Mammary epithelial cell (primary cell): ENCODE measurements at places on chromosomes 3 and 15. TPM values are rescaled to one million over a fixed set of nuclear protein-coding genes. Genes with fewer than 3 reads are reported as not detected.

ANKUB1 gene
- total RNA-seq = not detected in 2 replicates

TP63 gene
- 286 and 289 TPM in 2 replicates for total RNA-seq

DNA sequence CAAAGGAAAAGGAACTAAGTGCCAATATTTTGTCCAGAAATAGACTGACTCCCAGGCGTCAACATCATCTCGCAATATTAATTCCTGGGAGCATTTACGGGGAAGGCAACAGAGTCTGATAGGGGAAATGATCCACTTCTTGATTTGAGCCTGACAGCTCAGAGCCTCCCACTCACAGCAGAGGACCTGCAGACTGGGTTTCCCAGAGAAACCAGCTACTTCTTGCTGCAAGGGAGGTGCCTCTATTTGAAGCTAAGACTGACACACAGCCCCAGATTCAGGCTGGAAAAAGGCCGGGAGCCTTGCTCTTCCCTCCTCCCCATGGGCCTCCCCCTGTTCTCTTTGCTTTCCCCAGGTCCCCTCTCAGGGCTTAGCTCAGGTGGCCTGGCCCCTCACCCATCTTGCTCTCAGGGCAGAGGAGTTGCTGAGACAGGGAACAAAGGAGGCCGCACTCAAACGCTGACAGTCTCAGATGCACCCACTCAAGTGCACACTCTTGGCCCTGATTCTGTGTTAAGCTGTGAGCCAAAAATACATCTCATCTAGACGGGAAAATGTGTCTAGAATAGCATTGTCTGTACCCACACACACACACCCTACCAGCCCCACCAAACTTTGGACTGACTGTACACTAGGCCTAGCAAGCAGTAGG, 49.8 kb upstream of the DCLK3 start:
- DNase-seq = no peak

- no peak for DNase-seq
Measured at GRCh38 chr15:56094171-56094570, 100.8 kb upstream of the NEDD4 start.

GOLIM4 gene
- 31.7 TPM for total RNA-seq

DNA sequence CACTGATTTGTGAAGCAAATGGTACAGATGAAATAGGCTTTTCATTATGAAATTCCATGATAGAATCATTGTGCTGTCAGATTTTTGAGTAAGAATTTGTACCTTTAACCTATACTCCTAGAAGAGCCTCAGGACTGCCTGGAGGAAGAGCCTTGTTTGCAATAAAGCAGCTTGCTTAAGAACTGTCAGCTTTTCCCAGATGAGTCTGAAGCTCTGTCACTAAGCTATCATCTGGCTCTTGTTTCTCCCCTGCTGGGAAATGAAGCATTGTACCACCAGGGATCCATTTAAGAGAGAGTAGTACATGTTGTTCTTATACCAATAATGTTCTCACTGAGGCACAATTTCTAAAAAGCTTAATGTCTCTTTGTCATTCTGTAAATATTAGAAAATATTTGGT, 85.1 kb upstream of the FLNB start:
- DNase-seq = no peak

DNA sequence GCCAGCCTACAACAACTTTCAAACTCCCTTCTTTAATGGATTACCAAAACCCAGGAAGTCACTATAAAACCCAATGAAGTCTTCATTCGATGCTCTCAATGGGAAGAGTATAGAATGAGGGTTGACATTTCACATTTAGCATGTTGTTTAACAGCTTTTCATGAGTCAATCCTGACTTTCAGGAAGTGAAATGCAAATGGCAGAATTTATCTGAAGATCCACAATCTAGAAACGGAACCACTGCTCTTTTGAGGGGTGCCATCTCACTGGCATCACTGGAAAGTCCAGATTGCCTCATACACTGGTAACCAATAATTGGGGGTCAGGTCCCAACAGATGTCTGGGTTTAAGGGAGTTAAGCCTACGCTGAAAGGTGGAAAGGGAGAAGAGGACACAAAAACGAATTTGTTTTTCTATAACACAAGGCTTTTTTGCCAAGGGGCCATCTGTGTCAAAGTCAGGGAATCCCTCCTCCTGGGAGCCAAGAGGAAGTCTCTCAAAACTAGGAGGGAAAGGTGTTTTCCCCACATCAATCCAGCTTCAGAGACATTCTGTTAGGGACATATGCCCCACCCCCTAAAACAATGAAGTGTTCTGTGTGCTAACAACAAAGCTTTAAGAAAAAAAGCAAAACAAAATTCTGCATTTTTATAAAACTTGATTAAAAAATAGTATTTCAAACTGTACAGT, 12.0 kb upstream of the ATP1B3 start:
- no peak for DNase-seq

TMEM212 gene
- total RNA-seq = not detected
